KBM-7 (cell line): ENCODE measurements at places on chromosomes 12 and 14.

- DNase-seq, result no peak
These were observed 45.8 kb upstream of the MYL2 start for GRCh38 chr12:110966081-110966760.

GRCh38 chr12:45575823-45576475 lies 153.6 kb upstream of the ARID2 start:
- peak; percentile 86 for DNase-seq

- DNase-seq, result no peak
These were observed 53.7 kb downstream of the PAWR start for GRCh38 chr12:79637093-79637492.

DNA sequence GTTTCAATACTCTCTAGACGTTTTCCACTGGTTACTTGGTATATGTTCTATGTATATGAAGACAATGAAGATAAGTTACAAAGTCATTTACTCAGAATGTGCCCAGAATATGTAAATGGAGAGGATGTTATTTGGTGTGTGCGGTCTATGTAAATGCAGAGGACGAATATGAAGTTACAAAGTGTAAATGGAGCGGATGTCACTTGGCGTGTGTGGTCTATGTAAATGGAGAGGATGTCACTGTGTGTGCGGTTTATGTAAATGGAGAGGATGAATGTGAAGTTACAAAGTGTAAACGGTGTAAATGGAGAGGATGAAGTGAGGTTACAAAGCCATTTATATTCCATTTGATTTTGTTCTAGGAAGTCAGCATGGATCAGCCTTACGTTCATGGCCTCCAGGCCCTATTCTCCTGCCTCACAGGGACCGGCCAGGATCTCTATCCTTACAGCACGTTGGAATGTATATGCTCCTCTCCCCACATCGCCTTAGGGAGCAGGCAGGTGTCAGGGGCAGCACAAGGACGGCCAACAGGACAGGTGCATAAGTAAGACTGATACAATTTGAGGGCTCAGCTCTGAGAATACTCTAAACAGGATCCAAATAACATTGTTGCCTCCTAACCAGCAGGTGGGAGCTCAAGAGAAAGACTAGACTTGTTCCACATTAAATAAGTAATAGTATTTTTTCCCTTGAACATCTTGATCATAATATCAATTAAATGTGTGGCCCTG lies 42.4 kb downstream of the GLRX5 start:
- DNase-seq, result no peak

DNA sequence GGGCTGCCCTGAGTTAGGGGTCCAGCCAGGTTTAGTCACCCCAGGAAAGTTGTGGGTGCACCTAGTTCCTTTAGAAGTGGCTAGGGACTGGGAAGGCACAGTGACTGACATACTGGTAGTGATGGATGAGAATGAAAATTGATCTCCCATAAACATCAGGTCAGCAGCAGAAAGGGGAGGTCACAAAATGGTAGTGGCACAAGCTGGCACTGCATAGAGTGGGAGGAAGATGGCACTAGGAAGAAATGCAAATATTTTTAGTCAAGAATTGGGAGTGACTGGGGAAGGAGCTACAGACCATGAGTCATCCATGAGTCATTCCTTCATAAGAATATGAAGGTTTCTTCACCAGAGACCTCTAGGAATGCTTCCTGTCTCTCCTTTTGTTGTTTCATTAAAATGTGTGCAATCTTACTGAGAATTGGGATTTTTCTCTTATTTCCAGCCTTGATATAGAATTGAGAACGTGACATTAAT lies 198.3 kb upstream of the AMIGO2 start:
- peak; percentile 53 for DNase-seq

GRCh38 chr14:60165547-60165876 lies 314 bp upstream of the DHRS7 start:
- DNase-seq, result no peak

DNA sequence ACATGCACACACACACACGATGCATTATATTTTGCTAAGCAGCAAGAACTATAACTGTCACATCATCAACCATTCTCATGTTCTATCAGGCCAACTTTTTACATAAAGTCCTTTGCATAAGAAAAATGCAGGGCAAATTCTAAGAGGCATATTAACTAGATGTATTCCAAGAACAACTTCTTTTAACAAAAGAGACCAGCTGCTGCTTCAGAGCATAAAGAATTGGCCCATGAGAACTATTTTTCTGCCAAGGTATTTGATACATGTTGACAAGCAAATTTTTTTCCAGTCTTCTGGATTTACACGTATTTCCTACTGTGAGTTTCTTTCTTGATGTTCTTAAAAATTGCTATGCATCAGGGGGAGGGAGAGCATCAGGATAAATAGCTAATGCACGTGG lies 27.2 kb downstream of the GLT8D2 start:
- DNase-seq, result no peak

DNA sequence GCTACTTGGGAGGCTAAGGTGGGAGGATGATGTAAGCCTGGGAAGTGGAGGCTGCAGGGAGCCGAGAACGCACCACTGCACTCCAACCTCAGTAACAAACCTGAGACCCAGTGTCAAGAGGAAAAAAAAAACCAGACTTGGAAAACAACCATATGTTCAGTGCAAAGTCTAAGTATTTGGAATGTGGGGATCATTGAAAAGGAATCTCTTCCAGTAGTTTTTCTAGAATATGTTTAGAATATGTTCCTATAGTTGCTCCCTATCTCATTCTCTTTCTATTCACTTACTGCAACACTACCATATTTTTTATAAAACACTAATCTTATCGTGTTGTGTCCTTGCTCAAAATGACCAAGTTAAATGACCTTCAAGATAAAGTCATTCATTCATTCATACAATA lies 423.5 kb upstream of the SOX5 start:
- no peak for DNase-seq

- DNase-seq, result no peak
These were observed 39.1 kb downstream of the CORO1C start for GRCh38 chr12:108691998-108692808.

- DNase-seq, result no peak
These were observed 1242.0 kb downstream of the LRFN5 start for GRCh38 chr14:42848652-42849051.
